ENCODE measurements at places on chromosomes 11 and 22.
A peak's percentile ranks its signal among the peaks of the same experiment; 100 is the strongest.

DNA sequence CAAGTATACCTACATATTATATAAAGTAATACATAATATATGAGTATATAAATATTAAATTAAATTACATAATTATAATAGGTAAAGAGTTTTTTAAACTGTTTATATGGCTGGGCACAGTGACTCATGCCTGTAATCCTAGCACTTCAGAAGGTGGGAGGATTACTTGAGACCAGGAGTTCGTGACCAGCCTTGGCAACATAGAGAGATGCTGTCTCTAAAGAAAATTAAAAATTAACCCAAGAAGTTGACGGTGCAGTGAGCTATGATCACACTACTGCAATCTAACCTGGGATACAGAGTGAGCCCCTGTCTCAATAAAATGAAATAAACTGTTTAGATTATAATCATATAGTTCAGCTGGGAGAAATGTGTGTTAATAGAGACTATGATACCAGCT is 363.0 kb downstream of the DDX10 start:
- no peak for DNase-seq

- DNase-seq, result no peak
Measured at GRCh38 chr11:79610139-79610538, 169.3 kb upstream of the TENM4 start.

- no peak for DNase-seq
Measured at GRCh38 chr11:10728789-10729472, 22.1 kb upstream of the CTR9 start.

GRCh38 chr11:76903325-76903724 is 42.6 kb downstream of the ACER3 start:
- DNase-seq, result no peak

GRCh38 chr11:119322921-119323531 is 6.1 kb upstream of the MCAM start:
- DNase-seq, result no peak

DNA sequence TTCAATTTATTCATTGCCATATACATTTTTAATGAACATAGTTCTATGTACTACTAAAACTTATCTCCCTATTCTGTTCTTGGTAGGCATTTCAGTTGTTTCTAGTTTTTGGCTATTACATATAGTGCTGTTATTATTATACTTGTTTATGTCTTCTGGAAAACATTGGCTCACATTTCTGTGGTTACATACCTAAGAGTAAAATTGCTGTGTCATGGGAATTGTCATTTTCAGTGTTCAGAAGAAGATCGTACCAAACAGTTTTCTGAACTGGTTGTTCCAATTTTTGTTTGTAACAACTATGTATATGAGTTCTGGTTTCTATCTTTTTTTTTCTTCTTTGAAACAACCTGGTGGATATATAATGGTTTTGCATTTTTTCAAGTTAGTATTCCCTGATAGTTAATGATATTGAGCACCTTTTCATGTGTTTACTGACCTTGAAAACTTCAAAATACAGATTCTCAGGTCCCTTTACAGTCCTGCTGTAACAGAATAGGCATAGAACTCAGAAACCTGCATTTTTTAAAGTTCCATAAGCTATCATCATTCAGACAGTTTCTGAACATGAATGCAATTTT is 230.7 kb downstream of the JRKL start:
- no peak for DNase-seq

GRCh38 chr22:37230673-37231405 is 13.2 kb downstream of the RAC2 start:
- DNase-seq, result peak; percentile 81

GRCh38 chr11:1496091-1496760 is 9.6 kb upstream of the MOB2 start:
- no peak for DNase-seq

DNA sequence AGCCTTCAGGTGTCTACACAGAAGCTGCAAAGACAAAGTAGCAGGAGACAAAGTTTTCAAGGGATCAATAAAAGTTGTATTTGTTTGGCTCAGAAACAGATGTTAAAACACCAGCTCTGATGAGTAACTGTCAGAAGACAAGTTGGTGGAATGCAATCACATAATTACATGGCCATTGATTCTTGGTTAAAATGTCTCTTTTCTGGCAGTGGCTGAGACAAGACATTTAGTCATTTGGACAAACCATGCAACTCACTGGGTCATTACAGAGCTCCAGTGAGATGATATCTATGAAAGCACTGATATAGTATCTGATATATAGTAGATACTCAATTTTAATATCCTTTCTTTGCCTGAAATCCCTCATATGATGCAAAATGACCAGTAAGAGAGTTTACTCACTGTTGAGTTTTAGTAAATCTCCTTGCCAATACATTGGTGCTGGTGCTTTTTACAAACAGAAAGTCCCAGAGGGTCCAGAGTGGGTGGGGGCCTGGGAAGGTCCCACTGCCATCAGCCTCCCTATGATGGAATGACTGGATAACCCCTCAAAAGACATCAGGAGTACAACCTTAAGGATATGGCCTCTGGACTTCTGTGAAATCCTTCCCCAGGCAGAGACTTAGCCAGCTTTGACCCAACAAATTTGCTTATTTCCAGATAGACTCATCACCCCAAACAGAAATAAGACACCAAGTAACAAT is 95.0 kb downstream of the SLC1A2 start:
- no peak for DNase-seq

DNA sequence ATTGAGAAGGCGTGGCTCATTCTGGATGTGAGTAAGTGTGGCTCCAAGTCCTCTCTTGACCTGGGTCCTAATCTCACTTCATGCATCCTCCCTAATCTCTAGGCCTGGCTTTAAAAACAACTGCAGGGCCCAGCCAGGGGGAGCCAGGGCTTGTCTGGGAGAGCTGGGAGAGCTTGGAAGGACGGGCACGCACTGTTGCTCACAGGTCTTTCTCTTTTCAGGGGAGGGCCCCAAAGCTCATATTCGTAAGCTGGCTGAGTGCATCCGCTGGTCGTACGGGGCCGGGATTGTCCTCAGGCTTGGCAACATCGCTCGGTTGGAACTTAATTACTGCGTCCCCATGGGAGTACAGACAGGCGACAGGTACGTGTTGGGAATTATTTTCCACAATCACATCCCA is 34.1 kb upstream of the PARVB start:
- DNase-seq, result no peak
